ENCODE measurements at places on chromosomes 6 and 20.
A peak's percentile ranks its signal among the peaks of the same experiment; 100 is the strongest.

DNA sequence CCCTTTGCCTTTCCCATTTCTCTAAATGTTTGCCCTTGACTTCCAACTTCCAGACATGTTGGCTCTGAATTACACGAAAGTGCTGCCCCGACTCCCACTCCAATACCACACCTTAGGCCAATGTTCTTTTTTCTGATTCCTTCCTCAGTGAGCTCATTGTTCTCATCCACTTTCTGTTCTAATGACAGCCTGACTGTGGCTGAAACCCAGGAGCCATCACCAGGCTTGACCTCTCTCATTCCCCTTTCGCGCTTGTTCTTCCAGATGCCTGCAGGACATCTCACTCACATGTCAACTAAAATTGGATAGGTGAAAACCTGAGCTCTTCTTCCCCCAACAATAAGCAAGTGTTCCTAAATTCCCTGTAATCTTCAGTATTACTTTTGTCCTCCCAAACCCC is 40.4 kb downstream of the PTPRK start:
- no peak for DNase-seq

GRCh38 chr20:57738484-57738883 is 28.7 kb upstream of the PMEPA1 start:
- no peak for DNase-seq

- peak; percentile 33 for DNase-seq
Measured at GRCh38 chr6:28719275-28719940, 193.7 kb downstream of the GPX5 start.

GRCh38 chr20:64055893-64056638 is 6.6 kb upstream of the SOX18 start:
- DNase-seq, result peak; percentile 51

DNA sequence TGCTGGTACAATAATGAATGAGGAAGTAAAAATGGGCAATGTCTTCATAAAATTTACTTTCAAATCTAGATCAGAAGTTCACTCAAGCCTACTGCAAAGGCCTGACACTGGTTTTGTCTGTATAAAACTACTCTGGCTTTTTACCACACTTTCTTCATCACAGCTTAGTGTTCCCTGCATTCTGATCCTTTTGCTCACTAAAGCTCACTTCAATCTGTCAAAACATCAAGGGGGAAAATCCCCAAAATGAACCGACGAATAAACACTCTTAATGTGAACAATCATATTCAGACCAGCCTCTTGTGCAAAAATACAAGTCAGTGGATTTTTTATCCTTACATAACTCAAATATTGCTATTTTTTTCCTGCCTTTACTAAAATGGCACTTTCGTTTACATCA is 98.5 kb downstream of the PRDM1 start:
- DNase-seq, result no peak

GRCh38 chr6:54291146-54291545 is 17.1 kb upstream of the TINAG start:
- no peak for DNase-seq
